ENCODE measurements at places on chromosomes 12 and 14. TPM values are rescaled to one million over a fixed set of nuclear protein-coding genes. Genes with fewer than 3 reads are reported as not detected.

- no peak for DNase-seq
Measured at GRCh38 chr14:27184427-27184826, 586.6 kb upstream of the NOVA1 start.

NPC2 gene
- polyA plus RNA-seq: 800 TPM

DNA sequence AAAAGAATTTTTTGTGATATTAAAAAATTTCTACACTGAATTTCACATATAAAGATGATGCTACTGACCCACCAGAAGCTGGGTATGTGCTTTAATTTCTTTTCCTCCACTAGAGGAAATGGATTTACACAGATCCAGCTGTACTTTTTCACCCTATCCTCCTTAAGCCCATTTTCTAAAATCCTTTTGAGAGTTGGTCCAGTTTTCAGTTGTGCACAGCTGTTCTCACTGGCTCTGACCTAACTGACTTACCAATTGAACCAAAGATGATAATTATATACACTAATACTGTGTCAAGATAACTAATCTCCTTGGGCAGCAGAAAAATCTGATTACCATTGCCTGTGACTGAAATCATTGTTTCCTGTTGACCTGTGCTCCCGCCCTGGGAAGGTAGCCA, 108.5 kb downstream of the ZFC3H1 start:
- peak; percentile 57 for DNase-seq

ANKS1B gene
- 13.6 TPM for polyA plus RNA-seq

DNA sequence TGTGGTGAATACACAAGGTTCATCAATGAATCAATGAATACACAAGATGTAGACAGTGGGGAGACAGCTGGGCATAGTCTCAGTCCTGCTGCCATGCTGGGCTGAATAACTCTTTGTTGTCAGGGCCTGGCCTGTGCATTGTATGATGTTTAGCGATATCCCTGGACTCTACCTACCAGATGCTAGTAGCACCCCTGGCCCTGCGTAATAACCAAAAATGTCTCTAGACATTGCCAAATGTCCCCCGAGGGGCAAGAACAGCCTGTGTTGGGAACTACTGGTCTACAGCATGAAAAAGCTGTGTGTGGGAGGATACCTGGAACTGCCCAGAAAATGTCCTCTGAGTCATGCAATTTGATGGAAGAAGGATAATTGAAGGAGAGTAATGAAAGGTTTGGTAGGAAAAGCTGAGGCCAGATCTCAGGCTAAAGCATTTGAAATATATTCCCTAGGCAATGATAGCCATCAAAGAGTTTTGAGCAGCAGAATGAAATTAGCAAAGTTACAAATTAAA, 128.2 kb downstream of the TMEM30B start:
- no peak for DNase-seq

GRCh38 chr12:95674163-95674562, 116.4 kb downstream of the NTN4 start:
- no peak for DNase-seq

- no peak for DNase-seq
Measured at GRCh38 chr14:91126761-91127160, 12.9 kb downstream of the DGLUCY start.

- no peak for DNase-seq
Measured at GRCh38 chr12:4908684-4909409, 858 bp upstream of the KCNA1 start.

FGD6 gene
- polyA plus RNA-seq: 19.9 TPM

DNA sequence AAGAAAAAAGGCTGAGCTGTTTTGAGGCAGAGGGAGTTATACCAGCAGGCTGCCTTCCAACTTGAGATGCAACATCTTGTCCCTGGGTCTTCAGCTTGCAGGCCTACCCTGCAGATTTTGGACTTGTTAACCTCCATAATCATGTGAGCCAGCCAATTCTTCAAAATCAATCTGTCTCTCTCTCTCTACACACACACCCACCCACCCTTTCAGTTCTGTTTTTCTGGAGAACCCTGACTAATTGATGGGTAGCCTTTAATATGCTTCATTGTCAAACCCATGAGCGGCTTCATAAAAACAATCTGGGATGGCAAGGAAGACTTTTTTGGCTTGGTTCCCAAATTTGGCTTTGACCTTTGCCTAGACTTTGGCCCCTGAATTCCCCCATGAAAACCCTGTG, 113.9 kb downstream of the TMX1 start:
- DNase-seq: no peak

DNA sequence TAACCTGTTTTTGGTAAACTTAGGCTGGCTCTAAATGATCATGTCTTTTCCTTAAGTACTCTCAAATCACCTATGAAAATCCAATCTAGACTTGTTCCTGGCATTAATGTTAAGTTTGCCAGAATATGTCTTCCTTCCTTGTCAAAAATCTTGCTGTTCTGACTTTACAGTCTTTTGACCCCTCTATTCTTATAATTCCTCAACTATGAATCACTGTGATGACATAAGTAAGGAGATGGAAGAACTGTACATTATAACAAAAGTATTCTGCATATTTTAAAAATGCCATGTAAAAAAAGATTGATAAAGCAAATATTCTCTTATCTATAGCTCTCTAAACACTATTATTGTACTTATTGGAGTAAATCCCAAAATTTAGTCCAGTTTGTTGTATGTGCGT, 51.4 kb upstream of the BAZ1A start:
- DNase-seq: no peak

GRCh38 chr12:57545809-57546437, 1.1 kb downstream of the DCTN2 start:
- no peak for DNase-seq

DNA sequence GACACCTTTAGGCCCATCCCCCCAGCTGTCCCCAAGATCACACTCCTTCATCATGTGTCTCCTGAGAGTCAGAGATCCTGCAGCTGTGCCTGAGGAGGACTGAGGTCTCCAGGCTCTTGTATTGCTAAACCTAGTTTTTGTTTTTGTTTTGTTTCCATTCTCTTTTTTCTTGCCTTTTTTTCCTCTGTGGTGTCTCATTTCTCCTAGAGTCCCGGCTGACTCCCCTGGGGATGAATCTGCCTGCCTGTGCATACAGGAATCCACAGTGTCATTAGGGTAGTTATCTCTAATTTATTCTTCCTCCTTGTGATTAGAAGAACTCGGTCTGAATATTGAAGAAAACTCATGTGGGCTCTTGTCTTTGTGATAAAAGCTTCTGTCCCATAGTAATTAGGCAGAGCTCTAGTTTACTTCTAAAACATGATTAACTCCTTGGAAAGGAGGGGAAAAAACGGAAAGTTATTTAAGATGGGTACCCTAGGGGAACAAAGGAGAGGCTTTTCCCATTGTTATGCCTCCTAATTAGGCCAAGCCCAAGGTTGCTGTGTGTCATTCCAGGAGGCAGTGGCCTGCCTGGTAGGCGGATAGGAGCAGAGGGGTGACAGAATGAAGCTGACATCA, 343.2 kb downstream of the ZFP36L1 start:
- DNase-seq: no peak

GRCh38 chr12:7450667-7451066, 6.7 kb upstream of the CD163L1 start:
- no peak for DNase-seq

GRCh38 chr14:73809391-73809790, 42.2 kb upstream of the PTGR2 start:
- no peak for DNase-seq

PRB2 gene
- not detected for polyA plus RNA-seq

LRR1 gene
- 10.0 TPM for polyA plus RNA-seq

- no peak for DNase-seq
Measured at GRCh38 chr12:11718768-11719253, 69.3 kb downstream of the ETV6 start.

GRCh38 chr14:37870632-37871346, 275.4 kb downstream of the TTC6 start:
- DNase-seq: no peak

DNA sequence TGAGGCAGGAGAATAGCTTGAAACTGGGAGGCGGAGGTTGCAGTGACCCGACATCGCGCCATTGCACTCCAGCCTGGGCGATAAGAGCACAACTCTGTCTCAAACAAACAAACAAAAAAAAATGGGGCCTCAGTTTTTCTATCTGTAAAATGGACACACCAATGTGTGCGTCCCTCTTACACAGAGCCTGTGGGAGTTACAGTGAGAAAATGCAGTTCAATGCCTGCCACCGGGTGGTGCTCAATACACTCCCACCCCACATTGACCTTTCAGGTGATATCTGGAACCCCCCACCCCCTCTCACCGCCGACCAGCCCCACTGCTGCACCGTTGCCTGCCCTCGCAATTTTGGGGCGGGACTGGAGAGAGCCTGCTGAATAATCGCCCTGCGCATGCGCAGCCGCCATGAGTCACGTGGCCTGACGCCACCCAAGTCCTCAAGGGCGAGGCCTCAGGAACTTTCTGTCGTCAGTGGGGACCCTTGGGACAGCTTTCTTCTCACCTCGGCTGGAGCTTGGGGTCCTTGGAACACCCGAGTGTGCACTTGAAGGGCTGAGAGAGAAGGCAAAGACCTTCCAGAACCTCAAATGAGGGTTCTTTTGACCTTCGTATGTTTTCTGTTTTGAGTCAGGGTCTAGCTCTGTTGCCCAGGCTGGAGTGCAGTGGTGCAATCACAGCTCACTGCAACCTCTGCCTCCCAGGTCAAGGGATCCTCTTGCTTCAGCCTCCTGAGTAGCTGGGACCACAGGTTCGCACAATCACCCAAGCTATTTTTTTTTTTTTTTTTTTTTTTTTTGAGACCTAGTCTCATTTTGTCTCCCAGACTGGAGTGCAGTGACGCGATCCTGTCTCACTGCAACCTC, 14.6 kb upstream of the CABP1 start:
- no peak for DNase-seq

VWF gene
- polyA plus RNA-seq: 105 TPM

CBLN3 gene
- polyA plus RNA-seq: 3.6 TPM

- no peak for DNase-seq
Measured at GRCh38 chr12:75374971-75375370, 15.9 kb upstream of the GLIPR1L2 start.

FGF6 gene
- not detected for polyA plus RNA-seq

STAC3 gene
- polyA plus RNA-seq: 4.0 TPM

DNA sequence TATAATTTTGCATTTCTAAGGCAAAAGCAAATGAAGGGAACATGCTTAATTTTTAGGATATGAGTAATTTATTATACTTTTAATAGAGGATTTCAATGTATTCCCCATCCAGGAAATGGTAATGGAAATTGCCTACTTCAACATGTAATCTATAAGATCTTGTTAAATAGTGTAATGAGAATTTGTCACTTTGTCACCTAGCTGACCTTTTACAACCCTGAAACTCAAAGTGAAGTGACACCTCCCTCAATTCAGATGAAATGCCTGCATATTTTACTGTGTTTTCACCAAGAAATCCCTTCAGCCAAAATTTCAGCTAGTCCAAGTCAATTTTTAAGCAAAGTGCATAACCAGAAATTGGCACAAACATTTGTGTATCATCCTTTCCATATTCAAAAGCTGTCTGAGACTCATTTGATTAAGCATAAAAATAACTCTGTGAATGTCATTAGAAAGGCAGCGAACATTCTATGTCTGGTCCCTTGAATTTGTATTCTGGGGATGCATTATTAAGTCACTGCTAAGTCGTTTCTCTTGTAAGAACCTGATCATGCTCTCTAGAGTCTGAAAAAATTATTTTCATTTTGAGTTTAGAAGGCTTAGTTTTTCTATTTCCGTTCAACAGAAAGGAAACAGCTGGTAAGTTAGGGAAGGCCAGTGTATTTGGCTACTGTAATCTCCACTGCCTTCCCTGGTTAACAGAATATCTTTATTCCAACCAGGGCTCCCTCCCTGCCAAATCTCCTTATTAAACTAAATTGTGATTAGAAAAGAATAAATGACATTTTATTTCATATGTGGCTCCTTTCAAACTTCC, 100.8 kb downstream of the IGF1 start:
- no peak for DNase-seq

DNA sequence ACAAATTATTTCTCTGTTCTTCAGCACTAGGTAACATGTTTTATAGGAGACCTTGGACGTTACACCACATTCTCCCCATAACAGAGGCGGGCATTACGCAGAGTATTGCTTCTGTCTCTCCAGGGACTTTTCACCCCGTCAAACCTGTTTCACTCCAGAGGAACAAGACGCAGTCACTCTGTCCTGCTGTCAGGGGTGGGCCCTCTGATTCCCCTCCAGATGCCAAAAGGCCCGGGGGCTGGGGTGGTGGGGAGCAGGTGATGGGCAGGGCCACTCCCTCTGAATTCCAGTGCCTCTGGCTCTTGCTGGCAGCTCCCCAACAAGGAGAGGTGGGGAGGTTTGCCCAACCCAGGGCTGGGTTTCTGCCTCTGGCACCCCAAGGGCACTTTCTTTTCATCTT, 71.9 kb downstream of the NTF3 start:
- DNase-seq: no peak

DNA sequence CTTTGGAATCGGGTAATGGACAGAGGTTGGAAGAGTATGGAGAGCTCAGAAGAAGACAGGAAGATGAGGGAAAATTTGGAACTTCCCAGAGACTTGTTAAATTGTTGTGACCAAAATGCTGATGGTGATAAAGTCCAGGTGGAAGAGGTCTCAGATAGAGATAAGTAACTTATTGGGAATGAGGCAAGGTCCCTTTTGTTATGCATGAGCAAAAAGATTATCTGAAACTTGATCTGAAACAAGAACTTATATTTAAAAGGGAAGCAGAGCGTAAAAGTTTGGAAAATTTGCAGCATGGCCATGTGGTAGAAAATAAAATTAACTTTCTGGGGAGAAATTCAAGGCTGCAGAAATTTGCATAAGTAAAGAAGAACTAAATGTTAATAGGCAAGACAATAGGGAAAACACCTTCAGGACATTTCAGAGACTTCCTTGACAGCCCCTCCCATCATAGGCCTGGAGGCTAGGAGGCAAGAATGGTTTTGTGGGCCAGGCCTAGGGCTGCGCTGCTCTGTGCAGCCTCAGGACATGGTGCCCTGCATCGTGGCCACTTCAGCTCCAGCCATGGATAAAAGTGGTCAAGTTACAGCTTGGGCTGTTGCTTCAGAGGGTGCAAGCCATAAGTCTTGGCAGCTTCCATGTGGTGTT, 425.7 kb upstream of the PRICKLE1 start:
- no peak for DNase-seq

GRCh38 chr12:116524964-116525379, 34.2 kb upstream of the MAP1LC3B2 start:
- DNase-seq: no peak
